ENCODE measurements at places on chromosomes 2 and 18. TPM values are rescaled to one million over a fixed set of nuclear protein-coding genes. Genes with fewer than 3 reads are reported as not detected.
A peak's percentile ranks its signal among the peaks of the same experiment; 100 is the strongest.

GRCh38 chr2:118121101-118121500 is 32.8 kb downstream of the INSIG2 start:
- no peaks in the 10 kb centered on the region for H3K4me1 ChIP-seq
- H3K36me3 ChIP-seq, result no peaks in the 10 kb centered on the region
- H3K27me3 ChIP-seq, result peaks cover 8% of the 10 kb centered on the region
- H3K4me3 ChIP-seq, result no peak overlapping the region
- no peak overlapping the region for H3K27ac ChIP-seq
- no peak for DNase-seq

DNA sequence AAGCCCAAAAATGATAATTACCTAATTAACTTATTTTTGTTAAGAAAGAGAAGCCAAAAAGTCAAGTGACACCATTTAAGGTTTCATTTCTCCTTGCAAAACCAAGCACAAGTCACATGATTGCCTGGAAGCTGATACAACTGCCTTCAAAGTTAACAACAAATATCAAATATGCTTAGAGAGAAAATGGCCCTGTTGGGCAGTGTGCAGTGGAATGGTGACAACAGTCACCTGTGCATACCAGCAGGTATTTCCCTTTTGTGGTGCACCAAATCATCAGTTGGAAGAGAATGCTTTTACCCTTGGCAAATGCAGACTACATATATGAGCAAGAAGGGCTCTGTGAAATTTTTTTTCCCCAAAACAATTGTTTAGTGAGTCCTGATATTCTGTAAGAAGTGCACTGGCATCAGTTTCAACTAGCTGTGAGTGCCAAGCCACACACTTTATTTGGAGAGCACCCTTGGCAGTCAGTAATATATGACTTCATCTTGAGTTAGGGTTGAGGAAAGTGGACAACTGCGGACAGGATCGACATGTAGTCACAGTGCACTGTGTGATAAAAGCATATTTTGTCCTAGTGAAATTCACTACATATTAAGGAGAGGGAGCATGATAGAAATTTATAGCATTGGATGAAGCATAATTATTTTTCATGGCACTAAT is 74.9 kb upstream of the DOCK10 start:
- H3K27me3 ChIP-seq, result no peaks in the 10 kb centered on the region
- H3K4me3 ChIP-seq, result no peak overlapping the region
- no peak overlapping the region for H3K27ac ChIP-seq
- peaks cover 10% of the 10 kb centered on the region for H3K4me1 ChIP-seq

DNA sequence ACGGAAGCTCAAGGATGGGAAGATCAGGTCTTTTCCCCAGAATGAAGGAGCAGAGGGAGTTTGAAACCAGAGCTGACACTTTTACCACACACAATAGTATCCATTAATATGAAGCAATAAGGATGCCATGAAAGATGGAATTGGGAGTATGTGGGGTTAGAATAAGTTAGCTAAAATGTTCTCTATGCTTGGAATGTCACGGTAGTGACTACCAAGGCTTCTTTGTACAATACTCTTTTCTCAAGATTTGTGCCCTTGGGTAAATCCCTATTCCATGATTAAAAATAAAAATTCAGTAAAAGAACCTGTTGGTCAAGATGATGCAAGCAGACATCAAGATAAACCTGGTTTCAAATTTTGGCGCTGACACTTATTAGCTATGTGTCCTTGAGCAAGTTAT is 75.0 kb downstream of the NRXN1 start:
- no peak overlapping the region for H3K27ac ChIP-seq
- DNase-seq, result no peak
- H3K4me1 ChIP-seq, result no peaks in the 10 kb centered on the region

DNA sequence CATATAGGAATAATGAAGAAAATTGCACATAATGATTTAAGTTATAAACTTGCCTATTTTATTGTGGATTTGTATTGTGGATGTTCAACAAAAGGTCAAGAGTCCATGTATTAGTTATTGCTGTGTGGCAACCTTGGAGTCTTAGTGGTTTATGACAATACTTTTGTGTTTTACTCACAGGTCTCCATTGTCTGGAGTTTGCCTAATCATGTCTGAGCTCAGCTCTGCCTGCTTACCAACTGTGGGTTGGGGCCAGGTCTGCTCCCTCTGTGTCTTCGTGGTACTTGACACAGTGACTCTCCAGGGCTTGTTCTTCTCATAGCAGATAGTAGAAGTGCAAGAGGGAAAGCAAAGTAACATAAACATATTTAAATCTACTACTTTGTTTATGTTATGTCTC is 382.5 kb downstream of the CBLN2 start:
- DNase-seq, result no peak
- no peak overlapping the region for H3K27ac ChIP-seq
- H3K4me3 ChIP-seq, result no peak overlapping the region

DNA sequence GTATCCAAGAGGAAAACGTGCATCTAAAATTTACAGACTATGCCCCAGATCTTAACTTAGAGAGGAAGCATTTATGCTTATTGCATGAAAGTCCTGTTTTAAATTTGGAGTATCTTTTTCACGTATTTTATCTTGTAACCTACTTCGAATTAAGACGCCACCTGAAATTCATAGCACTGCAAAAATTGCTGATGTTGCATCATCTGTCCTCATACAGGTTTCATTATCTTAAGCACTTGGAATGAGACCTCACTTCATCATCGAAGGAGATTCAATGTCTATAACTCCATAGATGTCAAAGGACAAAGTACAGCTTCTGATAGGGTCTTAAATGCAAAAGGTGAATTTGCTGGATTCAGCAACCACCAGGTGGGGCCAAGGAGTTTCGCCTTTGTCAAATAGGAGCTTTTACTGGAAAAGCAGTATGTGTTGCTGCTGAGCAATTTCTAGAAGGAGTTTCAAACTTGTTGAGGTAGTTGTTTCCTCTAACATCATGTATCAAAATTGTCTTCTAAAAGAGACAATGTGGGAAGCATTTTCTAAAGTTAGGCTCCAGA is 106.4 kb upstream of the CCDC85A start:
- H3K4me3 ChIP-seq, result no peak overlapping the region
- peak; percentile 29 for DNase-seq
- no peaks in the 10 kb centered on the region for H3K4me1 ChIP-seq
- no peak overlapping the region for H3K27ac ChIP-seq

GRCh38 chr18:8571399-8571798 is 37.8 kb upstream of the RAB12 start:
- peaks cover 3% of the 10 kb centered on the region for H3K27me3 ChIP-seq
- no peak for DNase-seq
- H3K4me1 ChIP-seq, result no peaks in the 10 kb centered on the region
- no peak overlapping the region for H3K27ac ChIP-seq

GRCh38 chr2:66428986-66429612 is 5.8 kb upstream of the MEIS1 start:
- peaks cover 12% of the 10 kb centered on the region for H3K4me1 ChIP-seq
- H3K27ac ChIP-seq, result no peak overlapping the region
- DNase-seq, result no peak
- no peak overlapping the region for H3K4me3 ChIP-seq
- H3K27me3 ChIP-seq, result peaks cover 70% of the 10 kb centered on the region
- no peaks in the 10 kb centered on the region for H3K36me3 ChIP-seq

- no peak overlapping the region for H3K4me3 ChIP-seq
- no peak for DNase-seq
- H3K27me3 ChIP-seq, result no peaks in the 10 kb centered on the region
Observed at GRCh38 chr2:99674090-99674489, 184.3 kb upstream of the REV1 start.

- H3K4me1 ChIP-seq, result peaks cover 12% of the 10 kb centered on the region
- DNase-seq, result no peak
- H3K27ac ChIP-seq, result no peak overlapping the region
- H3K4me3 ChIP-seq, result no peak overlapping the region
- no peaks in the 10 kb centered on the region for H3K27me3 ChIP-seq
Observed at GRCh38 chr18:74617486-74617885, 19.8 kb downstream of the ZNF407 start.

DNA sequence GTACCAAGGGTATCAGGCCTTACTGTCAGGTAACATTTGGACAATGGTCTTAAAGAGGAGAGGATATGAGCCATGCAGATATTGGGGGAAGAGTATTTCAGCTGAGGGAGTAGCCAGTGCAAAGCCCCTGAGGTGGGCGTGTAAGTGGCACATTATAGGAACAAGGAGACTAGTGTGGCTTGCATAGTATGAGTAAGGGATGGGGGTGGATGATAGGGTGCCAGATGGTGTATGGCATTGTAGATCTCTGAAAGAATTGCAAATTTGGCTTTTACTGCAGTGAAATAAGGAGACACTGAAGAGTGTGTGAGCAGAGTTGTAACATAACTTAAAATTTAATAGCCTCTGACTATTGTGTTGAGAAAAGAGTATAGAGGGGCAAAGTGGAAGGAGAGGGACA is 244.0 kb downstream of the PDE11A start:
- H3K4me3 ChIP-seq, result no peak overlapping the region
- no peak for DNase-seq
- no peaks in the 10 kb centered on the region for H3K36me3 ChIP-seq

GRCh38 chr18:63186520-63187222 is 132.9 kb downstream of the BCL2 start:
- peaks cover 78% of the 10 kb centered on the region for H3K4me1 ChIP-seq
- peaks cover 7% of the 10 kb centered on the region for H3K36me3 ChIP-seq
- H3K27me3 ChIP-seq, result no peaks in the 10 kb centered on the region
- no peak for DNase-seq

DNA sequence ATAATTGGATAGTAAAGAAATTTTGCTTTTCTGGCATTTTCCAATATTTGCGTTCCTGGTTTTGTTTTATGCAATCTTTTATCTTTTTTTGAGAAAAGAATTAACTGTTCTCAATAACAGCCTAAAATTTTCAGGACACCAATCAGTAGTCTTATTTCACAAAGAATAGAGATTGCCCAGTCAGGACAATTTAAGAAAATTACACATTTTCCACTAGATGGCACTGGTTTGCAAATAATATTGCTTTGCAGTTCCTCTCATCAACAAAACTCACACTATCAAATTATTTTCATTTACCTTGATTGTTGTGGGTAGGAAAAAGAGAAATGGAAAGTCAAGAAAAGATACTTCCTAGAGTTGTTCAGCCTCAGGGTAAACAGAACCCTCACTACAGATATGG is 2.4 kb upstream of the RBM45 start:
- H3K36me3 ChIP-seq, result no peaks in the 10 kb centered on the region
- H3K4me1 ChIP-seq, result peaks cover 24% of the 10 kb centered on the region
- H3K27me3 ChIP-seq, result no peaks in the 10 kb centered on the region
- no peak overlapping the region for H3K27ac ChIP-seq

DNA sequence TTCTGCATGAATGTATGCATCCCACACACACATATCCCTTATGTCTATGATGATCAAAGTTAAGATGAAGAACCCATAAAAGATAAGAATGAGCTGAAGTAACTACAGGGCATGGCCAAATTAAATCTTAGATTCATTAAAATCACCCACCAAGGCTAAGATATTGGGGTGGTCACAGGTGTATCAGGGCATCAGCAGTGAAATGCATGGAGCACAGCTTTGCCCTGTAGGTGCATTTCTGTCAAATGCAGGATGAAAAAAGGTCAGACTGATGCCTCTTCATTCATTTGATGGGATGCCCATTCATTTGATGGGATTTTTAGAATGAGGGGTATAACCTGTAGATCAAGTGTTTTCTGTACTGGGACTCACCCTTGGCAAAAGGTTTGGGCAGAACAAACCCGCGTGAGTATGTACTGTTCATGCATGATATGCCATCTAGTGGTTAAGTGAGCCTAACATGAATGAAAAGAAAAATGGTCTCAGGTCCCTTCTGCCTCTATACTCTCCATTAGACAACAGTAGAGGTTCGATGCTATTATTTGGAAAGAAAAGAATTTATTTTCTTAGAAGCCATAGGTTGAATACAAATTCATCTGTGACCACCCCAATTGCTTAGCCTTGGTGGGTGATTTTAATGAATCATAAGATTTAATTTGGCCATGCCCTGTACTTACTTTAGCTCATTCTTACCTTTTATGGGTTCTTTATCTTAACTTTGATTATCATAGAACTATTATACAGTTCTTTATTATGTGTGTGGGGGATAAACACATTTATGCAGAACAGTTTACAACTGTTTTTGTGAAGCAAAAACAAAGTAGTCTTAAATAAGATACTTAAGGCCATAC is 43.2 kb upstream of the NOSTRIN start:
- H3K27ac ChIP-seq, result no peak overlapping the region
- peaks cover 6% of the 10 kb centered on the region for H3K36me3 ChIP-seq
- H3K4me1 ChIP-seq, result peaks cover 30% of the 10 kb centered on the region
- H3K27me3 ChIP-seq, result no peaks in the 10 kb centered on the region
- H3K4me3 ChIP-seq, result no peak overlapping the region
- peak; percentile 41 for DNase-seq

DNA sequence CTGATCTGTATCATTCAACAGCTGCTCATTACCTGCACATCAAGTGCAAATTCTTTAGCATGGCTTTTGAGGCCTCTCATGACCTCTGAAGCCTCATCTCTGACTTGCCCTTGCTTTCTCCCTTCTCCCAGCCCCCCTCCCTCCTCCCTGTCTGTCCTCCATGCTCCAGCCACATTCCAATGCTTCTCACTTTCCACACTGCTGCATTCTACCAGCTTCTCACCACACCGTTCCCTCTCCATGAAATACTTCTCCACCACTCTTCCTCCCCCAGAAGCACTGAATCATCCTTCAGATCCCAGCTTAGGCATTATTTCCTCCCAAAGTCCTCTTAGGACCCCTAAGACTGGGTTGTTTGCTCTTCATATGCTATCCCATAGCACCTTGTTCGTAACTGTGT is 26.9 kb downstream of the GCG start:
- DNase-seq, result no peak
- no peak overlapping the region for H3K27ac ChIP-seq
- H3K36me3 ChIP-seq, result no peaks in the 10 kb centered on the region
- H3K4me3 ChIP-seq, result no peak overlapping the region

- H3K4me1 ChIP-seq, result no peaks in the 10 kb centered on the region
- H3K36me3 ChIP-seq, result no peaks in the 10 kb centered on the region
- no peak overlapping the region for H3K27ac ChIP-seq
- no peaks in the 10 kb centered on the region for H3K27me3 ChIP-seq
Observed at GRCh38 chr18:37721544-37722522, 156.2 kb upstream of the CELF4 start.

DNA sequence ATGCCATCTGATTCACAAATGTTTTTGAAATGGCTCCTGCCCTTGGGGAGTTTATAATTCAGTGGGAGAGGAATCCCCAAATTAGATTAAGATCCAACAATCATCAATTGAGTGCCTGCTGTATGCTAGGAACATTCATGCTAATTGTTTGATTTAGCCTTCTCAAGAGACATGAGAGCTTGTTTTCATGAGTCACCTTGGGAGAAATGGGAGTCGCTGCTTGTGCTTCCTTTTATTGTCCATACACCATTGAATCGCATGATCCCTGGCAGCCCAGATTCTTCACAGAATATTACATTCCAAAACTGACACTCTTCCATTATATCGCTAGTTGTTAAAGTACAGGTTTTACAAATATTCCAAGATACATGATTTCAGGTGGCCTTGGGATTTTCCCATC is 106.0 kb upstream of the MAP3K20 start:
- H3K27ac ChIP-seq, result no peak overlapping the region
- no peak overlapping the region for H3K4me3 ChIP-seq
- DNase-seq, result no peak
- H3K27me3 ChIP-seq, result no peaks in the 10 kb centered on the region

- peak; percentile 70 for DNase-seq
- H3K27me3 ChIP-seq, result peaks cover 39% of the 10 kb centered on the region
- H3K27ac ChIP-seq, result no peak overlapping the region
- peaks cover 46% of the 10 kb centered on the region for H3K4me1 ChIP-seq
- H3K36me3 ChIP-seq, result no peaks in the 10 kb centered on the region
Observed at GRCh38 chr2:111117598-111118480, 2.9 kb upstream of the BCL2L11 start.

The EVX2 gene
- total RNA-seq, result not detected

The CAPN14 gene
- 1.1 TPM for total RNA-seq

The GLB1L gene
- total RNA-seq, result 2.1 TPM

The LRRFIP1 gene
- 154 TPM for total RNA-seq

The MAB21L4 gene
- not detected for total RNA-seq

The ZAP70 gene
- 167 TPM for total RNA-seq

The IL1R2 gene
- total RNA-seq, result 10.3 TPM

The MERTK gene
- 0.88 TPM for total RNA-seq

The CREG2 gene
- total RNA-seq, result not detected

The ZNF804A gene
- total RNA-seq, result not detected
